Thymus (tissue), 14 donors: ENCODE measurements at places on chromosomes 6 and 20.

DNA sequence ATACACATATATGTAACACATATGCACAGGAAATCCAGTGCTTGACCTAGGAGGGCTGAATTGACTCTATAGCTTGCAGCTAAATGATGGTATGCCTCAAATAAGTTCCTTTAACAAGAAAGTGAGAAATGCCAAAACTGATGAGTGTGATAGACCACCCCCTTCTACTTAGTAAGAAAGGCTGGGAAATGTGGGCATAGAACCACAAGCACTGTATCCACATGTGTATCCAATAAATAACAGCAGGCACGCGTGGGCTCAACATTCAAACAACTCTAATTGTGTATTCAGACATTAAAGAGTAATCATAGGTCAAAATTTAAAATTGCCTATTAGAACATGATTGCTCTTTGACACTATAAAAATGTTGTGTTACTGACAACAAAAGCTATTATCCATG is 54.1 kb downstream of the FAM83B start:
- no peak for DNase-seq

GRCh38 chr20:24378661-24379483 is 90.6 kb upstream of the SYNDIG1 start:
- DNase-seq = no peak

DNA sequence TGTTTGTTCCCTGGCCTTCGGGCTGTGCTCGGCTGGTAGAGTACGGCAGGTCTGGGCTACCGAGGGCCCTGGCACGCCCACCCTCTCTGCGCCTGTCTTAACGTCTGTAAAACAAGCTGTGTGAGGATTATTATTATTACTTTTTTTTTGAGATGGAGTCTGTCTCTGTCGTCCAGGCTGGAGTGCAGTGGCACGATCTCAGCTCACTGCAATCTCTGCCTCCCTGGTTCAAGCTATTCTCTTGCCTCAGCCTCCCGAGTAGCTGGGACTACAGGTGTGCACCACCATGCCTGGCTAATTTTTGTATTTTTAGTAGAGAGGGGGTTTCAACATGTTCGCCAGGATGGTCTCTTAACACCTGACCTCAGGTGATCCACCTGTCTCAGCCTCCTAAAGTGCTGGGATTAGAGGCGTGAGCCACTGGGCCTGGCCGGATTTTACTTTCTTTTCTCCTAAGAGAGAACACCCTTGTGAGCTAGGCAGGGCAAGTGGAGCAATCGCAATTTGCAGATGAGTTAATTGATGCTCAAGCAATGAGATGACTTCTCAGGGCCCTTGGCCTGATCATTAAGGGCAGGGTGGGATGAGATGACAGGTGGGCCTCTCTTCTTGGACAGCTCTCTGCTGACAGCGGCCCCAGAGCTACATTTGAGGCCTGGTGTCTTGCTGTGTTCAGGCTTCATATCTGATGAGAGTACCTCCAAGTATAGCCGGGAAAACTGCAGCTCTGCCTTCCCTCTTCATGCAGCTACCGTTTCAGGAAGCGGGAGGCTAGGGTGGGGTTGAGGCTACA is 859 bp upstream of the SMIM29 start:
- no peak for DNase-seq

- no peak for DNase-seq
Measured at GRCh38 chr6:75101896-75102295, 104.0 kb downstream of the COL12A1 start.

DNA sequence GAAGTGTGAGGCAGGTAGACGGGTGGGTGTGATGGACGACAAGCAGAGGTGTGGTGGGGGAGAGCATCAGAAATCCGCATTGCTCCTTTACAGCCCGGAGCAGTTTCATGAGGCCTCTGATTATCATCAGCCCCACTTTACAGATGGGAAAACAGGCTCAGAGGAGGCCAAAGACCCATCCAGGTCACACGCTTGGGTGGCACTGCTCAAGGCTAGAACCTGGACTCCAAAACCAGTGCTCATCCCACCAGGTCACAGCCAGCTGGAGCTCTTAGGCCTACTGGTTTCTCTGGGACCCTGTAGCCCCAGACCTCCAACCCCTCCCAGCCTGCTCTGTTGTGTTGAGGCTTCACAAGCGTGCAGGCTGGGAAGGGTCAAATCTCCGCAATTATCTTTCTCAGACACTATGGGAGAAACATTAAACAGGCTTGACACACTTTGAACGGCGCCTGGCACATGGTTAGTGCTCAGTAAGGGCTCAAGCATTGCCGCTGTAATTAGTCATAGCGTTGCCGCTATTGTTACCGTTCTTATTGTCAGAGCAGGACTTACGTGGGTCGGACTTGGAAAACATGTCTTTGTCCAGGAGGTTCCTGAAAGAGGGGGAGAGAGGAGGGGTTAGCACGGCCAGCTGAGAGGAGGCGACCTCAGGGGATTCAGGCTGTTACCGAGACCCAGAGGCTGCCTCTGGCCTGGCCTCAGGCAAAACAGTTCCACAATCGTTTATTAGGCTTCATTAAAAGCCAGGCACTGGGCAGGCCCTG is 16.6 kb downstream of the CPNE5 start:
- no peak for DNase-seq

DNA sequence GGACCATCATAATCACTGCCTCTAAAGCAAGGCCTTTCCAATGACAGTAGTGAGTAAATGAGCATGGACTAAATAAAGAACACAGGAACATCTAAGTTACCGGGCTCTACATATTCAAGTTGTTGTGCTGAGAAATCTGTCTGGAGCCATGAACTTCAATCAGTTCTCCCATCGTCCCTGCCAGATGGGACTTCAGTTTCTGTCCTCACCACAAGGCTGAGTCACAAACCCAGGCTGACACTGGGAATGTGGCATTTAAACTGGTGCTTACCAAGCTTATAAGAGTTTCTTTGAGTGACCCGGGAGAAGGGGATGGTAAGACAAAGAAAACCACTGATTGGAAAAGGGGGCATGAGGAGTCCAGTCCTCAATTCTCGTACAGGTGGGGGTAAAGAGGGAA is 497.0 kb downstream of the MAFB start:
- no peak for DNase-seq
